NCI-H187 treated with DMSO at 0.1 percent for 48 hours (cell line): ENCODE measurements at places on chromosomes 16 and 17.
A peak's percentile ranks its signal among the peaks of the same experiment; 100 is the strongest.

DNA sequence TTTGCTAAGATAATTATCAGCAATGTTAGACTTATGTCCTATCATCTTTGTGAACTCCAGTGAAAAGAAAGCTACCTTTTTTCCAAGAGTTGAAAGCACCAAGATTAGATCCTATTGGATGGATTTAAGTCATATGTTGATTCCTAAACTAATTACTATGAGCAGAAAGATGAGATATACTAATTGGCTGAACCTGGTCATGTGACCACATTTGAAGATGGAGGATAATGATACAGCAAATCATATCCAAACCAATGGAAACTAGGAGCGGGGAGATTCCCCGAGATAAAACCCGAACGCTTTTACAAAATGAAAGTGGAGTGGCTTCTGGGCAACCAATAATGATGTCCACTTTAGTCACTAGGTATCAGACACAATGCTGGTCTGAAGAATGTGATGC is 1060.2 kb upstream of the EEF2KMT start:
- DNase-seq = no peak

DNA sequence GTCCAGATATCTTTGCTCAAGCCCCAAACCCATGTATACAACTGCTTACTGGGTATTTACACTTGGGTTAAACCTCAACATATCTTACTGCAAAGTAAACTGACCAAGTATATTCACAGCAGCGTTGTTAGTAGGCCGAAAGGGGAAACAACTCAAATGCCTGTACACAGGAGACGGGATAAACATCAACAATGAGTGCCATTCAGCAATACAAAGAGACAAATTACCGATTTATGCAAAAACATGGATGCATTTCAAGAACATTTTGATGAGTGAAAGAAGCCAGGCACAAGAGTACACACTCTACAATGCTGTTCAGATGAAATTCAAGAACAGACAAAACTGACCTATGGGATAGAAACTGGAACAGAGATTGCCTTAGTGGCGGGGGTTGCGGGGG is 136.3 kb upstream of the CACNG3 start:
- no peak for DNase-seq

- no peak for DNase-seq
Observed at GRCh38 chr17:68519911-68520310, 7.7 kb downstream of the PRKAR1A start.

DNA sequence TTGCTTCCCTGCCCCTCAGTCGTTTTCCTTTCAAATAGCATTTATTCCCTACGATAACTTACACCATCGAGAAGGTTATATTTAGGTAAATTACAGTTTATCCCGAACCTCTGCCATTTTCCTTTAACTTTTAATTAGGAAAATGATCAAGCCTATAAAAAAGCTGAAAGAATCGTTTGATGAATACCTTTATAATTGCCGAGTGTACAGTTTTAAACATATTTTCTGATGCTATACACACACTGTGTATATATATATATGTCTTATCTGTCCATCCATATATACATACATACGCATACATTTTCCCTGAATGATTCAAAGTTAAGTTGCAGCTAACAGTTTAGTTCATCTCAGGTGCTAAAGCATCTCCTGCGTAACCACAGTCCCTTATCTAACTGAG is 56.6 kb upstream of the CRISPLD2 start:
- no peak for DNase-seq

DNA sequence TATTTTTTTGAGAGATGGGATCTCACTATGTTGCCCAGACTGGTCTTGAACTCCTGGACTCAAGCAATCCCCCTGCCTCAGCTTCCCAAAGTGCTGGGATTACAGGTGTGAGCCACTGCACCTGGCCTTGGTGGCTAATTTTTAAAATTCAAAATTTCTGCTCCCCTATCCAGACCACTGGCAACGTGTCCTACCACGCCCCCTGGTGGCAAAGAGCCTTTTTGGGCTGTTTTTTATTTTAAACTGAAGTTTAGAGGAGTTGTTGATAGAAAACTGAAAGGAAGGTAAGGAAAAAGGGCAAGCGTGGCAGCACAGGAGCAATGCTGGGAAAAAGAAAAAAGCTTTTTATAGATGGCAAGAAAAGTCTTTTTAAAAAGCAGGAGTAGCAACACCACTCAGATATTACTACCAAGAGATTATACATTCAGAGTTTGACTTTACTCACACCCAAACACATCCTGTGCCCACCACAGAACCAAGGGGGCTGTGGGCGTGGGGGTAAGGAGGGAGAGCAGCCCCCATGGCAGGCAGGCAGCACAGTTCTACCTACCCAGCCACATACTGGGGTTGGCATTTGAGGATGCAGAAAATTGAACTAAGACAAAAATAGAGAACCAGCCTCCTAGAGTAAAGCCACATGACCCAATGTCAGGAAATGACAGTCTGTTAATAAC is 4.2 kb upstream of the MXRA7 start:
- no peak for DNase-seq

- peak; percentile 70 for DNase-seq
Observed at GRCh38 chr16:23206986-23207385, 24.4 kb downstream of the SCNN1G start.

- no peak for DNase-seq
Observed at GRCh38 chr16:83400234-83400633, 407.5 kb upstream of the HSBP1 start.

- DNase-seq = no peak
Observed at GRCh38 chr16:52050418-52050817, 496.5 kb downstream of the TOX3 start.

GRCh38 chr17:17605083-17605728 is 13.7 kb upstream of the PEMT start:
- no peak for DNase-seq

- no peak for DNase-seq
Observed at GRCh38 chr16:15034266-15035162, 21.4 kb downstream of the NTAN1 start.

DNA sequence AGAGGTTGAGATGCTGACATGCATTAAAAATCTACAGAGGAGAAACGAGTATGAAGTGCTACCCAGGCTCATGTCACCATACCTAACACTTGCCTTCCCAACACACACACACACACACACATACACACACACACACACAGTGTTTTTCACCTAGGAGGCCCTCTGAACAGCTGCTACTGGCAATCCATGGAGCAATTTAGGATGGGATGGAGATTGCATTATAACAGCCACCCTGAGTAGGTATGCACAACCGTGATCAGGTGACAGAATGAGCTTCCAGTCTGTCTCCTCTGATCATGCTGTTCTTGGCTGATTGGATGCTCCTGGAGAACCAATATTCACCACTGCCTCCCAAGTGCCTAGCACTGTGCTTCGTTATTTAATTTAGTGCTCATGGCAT is 528.5 kb upstream of the CDH5 start:
- DNase-seq = no peak

GRCh38 chr16:67215706-67216105 is 11.2 kb upstream of the TMEM208 start:
- no peak for DNase-seq

GRCh38 chr16:73185737-73186136 is 137.8 kb upstream of the ZFHX3 start:
- DNase-seq = no peak

DNA sequence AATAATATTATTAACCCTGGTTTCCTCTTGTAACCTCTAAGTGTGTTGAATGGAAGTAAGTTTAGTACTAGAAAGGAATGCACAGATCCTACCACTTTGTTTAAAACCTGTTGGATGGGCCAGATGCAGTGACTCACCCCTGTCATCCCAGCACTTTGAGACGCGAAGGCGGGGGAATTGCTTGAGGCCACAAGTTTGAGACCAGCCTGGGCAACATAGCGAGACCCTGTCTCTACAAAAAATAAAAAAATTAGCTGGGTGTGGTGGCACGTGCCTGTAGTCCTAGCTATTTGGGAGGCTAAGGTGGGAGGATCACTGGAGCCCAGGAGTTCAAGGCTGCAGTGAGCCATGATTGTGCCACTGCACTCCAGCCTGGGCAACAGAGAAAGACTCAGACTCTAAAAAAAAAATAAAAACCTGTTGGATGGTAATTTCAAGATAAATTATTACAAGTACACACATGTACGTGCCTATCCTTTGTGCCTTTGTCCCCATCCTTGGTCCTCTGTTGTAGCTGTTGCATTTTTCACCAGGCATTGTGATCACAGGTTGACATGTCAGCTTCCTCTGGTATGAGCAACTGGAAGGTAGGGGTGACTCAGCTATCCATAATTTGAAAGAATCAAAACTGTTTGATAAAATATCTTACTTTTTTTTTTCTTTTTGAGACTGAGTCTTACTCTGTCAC is 30.7 kb upstream of the METTL9 start:
- DNase-seq = no peak

GRCh38 chr16:85891033-85891775 is 7.8 kb upstream of the IRF8 start:
- DNase-seq = no peak

DNA sequence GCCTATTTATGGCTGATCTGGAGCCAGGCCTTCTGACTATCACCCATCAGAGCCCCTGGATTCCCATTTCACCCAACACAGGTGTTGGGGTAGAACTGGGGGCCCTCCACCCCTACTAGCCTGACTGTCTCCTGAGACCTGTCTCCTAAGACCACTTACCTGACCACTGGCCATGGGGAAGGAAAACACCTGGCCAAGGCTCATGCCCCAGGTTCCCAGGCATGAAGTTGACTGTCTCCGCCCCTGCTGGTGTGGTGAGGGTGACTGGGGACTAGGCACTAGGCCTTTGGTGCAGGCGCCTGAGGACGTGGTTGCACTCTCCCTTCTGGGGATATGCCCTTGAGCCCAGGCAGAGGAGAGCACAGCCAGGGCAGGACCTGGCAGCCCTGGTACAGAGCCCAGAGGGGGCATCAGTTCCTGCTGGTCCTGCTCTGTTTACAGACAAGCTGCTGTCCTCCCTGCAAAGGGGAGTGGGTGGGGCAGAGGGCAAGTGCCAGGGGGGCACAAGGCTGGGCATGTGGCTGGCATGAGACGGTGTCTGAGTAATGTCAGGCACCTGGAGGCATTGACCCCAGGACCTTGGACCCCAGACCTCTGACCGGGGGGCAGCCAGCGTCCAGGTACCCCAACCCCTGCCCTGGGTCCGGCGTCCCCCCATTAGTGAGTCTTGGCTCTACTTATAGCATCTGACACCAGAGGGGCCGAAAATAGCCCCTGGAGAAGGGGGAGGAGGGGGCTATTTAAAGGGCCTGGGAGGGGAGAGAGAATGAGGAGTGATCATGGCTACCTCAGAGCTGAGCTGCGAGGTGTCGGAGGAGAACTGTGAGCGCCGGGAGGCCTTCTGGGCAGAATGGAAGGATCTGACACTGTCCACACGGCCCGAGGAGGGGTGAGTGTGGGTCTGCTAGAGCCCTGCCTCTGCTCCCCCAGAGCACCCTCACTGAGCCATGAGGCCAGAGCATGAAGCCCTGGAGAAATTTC is at the start of gene TCAP:
TSS of gene TCAP (plus strand) at position 769 of the 981 bp plus-strand sequence. CDS start at position 780, 11 bp downstream.
- DNase-seq = no peak

DNA sequence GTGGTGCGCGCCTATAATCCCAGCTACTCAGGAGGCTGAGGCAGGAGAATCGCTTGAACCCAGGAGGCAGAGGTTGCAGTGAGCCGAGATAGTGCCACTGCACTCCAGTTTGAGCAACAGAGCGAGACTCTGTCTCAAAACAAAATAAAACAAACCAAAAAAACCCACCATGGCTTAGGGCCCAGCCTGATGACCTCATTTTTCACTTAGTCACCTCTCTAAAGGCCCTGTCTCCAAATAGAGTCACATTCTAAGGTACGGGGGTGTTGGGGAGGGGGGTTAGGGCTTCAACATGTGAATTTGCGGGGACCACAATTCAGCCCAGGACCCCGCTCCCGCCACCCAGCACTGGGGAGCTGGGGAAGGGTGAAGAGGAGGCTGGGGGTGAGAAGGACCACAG is 1.4 kb upstream of the STH start:
- DNase-seq = no peak

- DNase-seq = no peak
Observed at GRCh38 chr17:49259663-49260010, 29.1 kb upstream of the PHOSPHO1 start.

DNA sequence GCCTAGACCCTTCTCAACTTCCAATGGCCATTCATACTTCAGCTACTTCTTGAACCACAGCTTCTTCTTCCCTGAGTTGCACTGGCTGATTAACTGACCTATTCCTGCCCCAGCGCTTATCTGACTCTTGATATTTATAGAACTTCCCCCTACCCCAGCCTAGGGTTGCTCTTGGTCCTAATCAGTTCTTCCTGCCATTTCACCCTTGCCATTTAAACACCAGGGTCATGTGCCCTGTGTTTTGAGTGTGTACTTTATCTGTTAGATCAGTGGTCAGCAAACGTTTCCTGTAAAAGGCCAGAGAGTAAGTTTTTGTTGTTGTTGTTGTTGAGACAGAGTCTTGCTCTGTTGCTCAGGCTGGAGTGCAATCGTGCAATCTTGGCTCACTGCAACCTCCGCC is 82.4 kb upstream of the COX10 start:
- DNase-seq = no peak

DNA sequence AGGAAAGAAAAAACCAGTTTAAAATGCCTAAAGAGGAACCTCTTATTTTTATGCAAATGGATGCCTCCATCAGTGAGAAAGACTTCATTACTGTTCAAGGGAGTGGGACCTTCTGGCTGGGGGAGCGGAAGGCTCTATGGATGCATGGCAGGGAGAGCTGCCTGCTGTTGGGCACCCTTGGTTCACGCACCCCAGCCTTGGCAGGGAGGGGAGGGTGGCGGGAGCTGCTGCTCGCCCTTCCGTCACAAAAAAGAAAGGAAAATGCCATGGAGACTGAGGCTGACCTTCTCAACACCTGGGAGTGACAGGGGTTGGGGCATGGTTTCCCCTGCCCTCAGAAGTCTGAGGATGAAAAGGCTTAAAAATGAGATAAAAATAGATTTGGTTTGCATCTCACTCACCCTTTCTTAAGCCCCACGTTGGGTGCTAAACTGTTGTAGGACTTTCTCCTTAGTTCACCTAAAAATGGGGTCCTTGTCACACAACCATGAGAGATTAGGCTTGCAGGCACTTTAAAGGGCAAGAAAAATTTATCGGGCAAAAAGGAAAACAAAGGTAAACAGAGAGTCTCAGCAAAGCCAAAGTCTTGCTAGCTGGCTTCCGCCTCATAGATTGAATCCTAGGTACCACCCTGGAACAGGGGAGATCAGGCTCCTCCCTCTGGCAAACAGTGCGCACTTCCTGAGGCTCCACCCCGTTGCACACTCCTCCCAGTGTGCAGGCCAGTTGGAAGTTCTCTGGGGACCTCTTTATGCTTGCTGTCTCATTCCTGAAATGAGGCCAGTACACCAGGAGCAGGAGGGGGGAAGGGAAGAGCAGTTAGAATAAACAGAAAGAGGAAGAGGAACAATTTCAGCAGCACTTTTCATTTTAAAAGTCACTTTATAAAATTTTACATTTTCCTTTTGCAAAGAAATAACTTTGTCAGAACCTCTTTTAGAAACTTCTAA is 31.6 kb downstream of the PHKB start:
- DNase-seq = no peak

DNA sequence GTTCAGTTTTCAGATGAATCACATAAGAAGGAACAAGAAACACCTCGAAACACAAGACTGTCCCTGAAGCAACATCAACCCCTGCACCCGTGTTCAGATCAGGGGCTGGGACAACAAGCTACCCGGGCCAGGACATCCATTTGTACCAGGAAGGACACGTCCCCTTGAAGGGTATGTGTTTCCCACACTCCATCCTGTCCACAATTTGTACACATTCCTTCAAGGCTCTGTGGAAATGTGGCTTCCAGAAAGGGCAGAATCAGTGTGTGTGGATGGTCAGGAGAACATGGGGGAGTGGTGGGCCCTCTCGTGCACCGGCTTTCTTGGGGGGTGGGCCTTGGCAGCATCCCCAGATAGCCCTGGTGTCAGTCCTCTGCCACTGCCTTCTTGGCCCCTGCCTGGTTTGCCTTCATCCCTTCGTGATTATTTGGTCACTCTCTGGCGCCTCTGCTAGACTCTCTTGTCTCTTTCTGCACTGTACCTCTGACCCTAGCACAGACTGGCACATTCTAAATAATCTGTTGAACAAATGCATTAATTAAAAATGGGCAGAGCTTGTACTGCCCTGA is 10.3 kb downstream of the KIFC3 start:
- no peak for DNase-seq
